ENCODE measurements at places on chromosomes 12 and 14.
A peak's percentile ranks its signal among the peaks of the same experiment; 100 is the strongest.

DNA sequence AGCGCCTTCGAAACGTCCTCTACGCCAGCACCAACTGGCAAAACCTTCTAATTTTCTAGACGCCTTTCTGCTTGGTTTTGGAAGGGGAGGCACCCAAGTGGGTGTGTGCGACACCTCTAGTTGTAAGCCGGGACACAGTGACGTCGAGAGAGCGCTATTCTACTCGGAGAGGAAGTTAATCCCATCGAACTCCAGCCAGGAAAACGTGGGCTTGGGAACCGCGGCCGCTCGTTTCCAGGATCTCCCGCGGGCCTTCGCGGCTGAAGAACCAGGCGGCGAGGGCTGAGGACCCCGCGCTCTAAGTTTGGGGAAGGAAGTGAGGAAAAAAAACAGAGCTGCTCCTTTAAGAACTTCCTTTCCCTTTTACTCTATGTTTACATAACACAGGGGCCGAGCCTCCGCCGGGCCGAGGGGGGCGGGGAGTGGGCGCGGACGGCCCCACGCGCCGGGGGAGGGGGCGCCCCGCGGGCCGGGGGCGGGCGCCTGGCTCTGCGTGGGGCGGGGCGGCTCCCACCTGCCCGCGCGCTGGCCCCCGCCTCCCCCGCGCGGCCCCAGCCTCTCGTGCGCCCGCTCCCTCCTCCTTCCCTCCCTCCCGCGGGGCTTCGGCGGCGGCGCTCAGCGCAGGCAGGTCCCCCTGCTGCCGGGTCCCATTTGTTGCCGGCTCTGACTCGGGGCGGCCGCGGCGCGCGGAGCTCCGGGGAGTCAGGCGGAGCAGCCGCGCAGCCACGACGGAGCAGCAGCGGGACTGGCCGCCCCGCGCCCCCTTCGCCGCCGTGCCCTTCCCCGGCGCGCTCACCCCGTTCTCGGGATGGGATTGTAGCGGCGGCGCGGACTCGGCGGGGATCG is at the start of gene PELI2:
Gene PELI2 (plus strand): TSS at position 647 of the 846 bp plus-strand sequence. CDS start 250 bp downstream, outside the sequence.
- DNase-seq, result peak; percentile 64

DNA sequence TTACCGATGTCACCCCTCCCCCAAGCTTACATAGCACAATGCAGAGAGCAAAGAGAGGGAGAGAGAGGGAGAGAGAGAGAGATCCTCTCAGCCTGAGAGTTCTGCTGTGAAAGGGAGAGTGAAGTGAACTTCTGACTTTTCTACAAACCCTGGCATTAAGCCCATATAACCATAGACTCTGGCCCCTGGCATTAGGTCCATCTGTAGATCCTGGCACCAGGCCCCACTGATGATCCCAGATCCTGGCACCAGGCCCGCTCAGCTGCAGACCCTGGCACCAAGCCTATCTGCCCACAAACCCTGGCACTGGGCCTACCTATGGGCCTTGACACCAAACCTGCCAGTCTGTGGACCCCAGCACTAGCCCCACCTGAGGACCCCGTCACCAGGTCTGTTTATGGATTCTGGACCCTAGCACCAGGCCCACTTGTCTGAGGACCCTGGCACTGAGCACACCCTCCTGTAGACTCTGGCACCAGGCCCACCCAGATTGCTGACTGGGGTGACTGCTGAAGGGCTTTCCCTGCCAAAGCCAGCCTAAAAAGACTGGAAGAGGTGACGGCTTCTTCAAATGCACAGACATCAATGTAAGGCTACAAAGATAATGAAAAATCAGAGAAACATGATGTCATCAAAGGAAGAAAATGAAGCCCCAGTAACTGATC is 14.5 kb upstream of the KRT83 start:
- no peak for DNase-seq

- no peak for DNase-seq
Measured at GRCh38 chr12:132449565-132450417, 40.2 kb upstream of the FBRSL1 start.

GRCh38 chr12:50006754-50007442 is 18.4 kb downstream of the RACGAP1 start:
- no peak for DNase-seq

DNA sequence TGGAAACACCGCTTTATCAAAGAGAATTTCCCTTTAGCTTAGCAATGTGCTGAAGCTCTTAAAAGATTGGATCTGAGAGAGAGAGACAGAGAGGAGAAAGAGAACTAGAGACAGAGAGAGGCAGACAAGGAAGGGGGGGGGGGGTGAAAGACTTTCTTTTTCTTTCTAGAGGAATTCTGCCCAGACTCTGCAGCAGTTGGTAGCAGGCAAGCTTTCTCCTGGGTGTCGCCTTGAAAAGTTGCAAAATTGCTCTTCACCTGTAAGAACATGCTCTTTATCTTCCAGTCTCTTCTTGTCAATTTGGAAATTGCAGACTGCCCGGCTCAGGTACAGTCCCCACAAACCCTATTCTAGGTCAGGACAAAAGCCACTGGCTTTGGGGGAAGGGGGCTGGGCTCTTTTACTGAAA is 2.9 kb upstream of the OTX2 start:
- DNase-seq, result no peak

- DNase-seq, result no peak
Measured at GRCh38 chr12:107684990-107685359, 624 bp upstream of the PWP1 start.

DNA sequence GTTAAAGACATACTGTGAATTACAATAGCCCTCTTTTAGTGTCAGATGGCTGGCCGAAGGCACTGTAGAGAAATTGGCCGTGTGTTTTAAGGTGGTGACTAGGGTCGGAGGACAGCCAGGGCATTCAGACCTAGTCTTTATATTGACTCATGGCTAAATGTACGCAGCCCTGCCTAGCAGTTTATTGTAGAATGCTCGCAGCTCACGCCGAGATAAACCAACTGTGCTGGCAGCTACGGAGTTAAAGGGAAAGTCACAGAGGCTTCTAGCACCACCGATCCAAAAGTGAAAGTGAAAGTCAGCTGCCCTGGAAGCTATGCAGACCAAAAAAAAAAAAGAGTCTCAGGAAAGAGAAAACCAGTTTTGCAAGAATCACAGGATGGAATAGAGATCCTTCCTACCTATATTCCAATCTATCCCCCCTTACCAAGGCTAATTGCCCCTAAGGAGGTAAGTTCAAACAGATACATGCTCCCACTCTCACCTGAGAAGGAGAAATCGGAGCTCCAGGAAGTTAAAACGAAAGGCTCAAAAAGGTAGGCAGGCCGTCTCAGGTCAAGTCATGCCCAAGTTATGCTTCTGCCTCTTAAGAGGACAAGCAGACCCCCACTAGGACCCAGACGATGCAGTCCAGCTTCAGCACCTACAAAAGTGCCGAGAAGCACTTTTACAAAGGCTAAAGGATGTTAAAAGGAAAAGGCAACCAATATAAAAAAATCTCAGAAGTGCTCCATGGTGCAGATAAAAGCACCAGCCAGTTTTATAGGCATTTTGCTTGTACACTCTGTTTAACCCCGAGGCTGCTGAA is 24.8 kb downstream of the KLRK1 start:
- peak; percentile 67 for DNase-seq

GRCh38 chr12:67593461-67594330 is 54.8 kb upstream of the DYRK2 start:
- no peak for DNase-seq

- no peak for DNase-seq
Measured at GRCh38 chr12:8018666-8019581, 13.6 kb upstream of the FOXJ2 start.

Data from AG08395 (cell line).